Midbrain (tissue), 1 donor: ENCODE measurements at places on chromosomes 4 and X.

- peak; percentile 3 for DNase-seq
Measured at GRCh38 chr4:89368861-89369260, 61.3 kb upstream of the GPRIN3 start.

- no peak for DNase-seq
Measured at GRCh38 chr4:74768857-74769525, 25.3 kb downstream of the BTC start.

GRCh38 chrX:43560247-43560946, 95.7 kb upstream of the MAOA start:
- DNase-seq: no peak

- DNase-seq: no peak
Measured at GRCh38 chr4:187679450-187679849, 316.1 kb upstream of the ZFP42 start.

- DNase-seq: no peak
Measured at GRCh38 chrX:74178536-74178935, 125.4 kb upstream of the ZCCHC13 start.

- no peak for DNase-seq
Measured at GRCh38 chr4:129379429-129379828, 283.5 kb downstream of the C4orf33 start.

- no peak for DNase-seq
Measured at GRCh38 chr4:2835978-2836377, 7.7 kb upstream of the ADD1 start.

DNA sequence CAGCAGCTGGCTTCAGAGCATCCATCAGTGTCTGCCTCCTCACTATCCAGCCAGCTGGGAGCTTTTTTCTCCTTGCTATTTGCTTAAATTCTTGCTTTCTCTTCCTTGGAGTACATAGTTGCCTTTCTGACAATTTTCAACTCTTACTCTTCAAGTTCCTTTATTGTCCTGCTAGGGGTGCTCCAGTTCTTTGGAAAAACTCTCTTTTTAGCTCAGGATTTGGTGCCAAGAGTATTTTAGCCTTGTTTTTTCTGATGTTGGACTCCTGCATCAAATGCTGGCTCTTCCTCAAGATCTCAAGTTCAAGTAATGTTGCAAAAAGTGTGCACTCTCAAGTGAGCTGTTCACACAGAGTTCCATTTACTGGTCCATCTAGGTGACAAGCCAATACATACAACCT, 126.4 kb downstream of the KDR start:
- peak; percentile 8 for DNase-seq

DNA sequence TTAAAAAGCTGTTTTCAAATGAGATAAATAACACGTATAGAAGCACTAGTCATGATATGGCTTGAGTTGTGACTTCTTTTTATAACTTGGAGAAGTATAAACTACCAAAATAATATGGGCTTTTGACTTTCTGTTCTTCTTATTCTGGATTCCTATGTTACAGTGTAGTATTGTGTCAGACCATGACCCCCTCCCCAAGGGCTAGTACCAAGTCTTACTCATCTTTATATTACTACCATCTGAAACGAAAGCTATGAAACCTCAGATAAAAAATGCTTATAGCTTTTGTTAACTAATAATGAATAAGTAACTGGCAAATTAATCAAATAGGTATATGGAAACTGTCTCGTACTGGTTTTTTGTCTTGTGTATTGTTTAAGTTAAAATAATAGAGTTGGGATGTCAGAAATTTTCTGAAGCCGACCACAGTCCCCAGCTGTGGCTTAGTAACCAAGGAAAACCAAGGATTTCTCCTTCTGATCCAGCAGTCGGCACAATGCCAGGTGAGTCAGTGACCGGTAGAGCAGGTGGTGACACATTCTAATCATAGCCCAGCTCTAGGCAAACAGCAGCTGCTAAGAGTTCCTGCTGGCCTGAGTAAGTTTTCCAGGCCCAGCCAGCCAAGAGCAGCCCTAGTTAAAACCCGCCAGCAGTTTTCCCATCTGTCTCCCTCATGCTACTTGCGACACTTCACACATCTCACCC, 163.3 kb upstream of the PRDX4 start:
- DNase-seq: no peak

- DNase-seq: no peak
Measured at GRCh38 chrX:106246511-106246910, 78.4 kb downstream of the PWWP3B start.

DNA sequence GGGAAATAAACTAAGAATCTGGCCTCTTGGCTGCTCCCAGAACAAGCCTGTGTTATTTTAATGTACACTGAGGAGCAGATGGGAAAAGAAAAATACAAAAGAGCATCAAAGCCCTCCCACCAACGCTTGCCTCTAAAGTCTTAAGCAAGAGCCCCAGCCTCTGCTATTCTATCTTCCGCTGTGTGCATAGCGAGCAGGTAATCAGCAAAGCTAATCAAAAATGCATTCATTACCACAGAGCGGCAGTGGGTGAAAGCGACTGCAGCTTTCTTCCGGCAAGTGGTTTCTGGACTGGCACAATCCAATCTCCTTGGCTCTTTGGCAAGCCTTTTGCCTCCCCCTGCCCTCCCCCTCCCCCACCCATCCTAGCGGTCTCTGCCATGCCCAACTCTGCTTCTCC, 13.5 kb upstream of the GRIA3 start:
- DNase-seq: no peak

GRCh38 chrX:18889346-18890048, 94.4 kb downstream of the PHKA2 start:
- DNase-seq: no peak

DNA sequence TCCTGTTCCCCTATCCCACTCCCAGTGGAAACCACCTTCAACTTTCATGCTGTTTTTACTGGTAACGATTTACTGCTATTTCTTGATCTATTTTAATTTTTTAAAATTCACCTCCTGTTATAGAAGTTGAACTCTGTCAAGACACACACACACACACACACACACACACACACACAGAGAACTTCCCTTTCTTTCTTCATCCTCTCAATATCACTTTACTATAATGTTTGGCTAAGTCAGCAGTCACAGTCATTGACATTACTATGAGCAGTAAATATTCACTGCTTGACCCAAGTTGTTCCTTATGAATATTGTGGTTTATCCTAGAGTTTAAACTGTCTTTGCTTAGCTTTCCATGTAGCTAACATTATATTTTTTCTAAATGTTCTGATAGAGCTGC, 24.0 kb upstream of the SGMS2 start:
- DNase-seq: no peak

GRCh38 chrX:17788439-17788838, 51.1 kb downstream of the SCML1 start:
- DNase-seq: peak; percentile 7

DNA sequence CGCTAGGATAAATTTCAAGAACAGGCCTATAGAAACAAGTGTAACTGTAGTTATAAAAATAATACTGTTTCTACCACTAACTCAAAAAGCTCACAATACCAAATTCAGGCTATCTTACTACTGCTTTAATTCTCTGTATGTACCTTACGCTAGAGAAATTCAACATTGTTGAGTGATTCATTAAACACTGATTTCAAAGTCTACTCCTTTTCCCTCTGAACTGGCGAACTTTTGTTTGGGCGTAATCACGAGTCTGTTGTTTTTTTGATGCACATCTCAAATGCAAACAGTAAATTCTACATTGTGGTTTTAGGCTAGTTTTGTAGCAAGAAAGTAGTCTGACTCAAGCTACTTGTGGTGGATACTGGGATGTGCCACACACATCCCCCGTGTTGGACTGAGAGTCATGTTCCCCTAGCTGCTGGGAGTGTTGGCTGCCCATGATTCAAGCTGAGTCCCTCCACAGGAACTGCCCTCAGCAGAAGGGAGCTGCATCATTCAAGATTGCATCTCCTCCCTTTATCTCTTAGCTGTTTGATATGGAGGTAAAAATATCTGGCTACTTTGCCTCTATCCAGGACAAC, 406.1 kb downstream of the RAPGEF2 start:
- no peak for DNase-seq

GRCh38 chr4:113060853-113061252, 11.4 kb downstream of the ANK2 start:
- no peak for DNase-seq

GRCh38 chr4:169823685-169824084, 65.9 kb upstream of the HPF1 start:
- peak; percentile 24 for DNase-seq

DNA sequence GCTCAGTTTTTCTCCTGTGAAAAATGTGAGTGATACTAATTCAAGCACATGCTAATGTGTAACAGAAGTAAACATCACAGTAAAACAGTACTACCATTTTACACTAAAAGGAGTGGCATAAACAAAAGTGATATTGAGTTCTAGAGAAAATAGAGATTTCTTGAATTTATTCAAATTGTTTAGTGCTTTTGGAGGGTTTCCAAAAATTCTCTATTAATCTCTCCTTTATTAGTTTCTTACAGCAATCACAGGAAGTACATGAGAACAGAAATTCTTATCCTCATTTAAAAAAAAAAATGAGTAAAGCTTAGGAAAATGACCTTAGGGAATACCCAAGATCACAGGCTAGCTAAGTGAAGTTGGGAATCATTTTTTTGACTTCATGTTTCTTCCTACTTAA, 459.7 kb upstream of the GALNTL6 start:
- no peak for DNase-seq

DNA sequence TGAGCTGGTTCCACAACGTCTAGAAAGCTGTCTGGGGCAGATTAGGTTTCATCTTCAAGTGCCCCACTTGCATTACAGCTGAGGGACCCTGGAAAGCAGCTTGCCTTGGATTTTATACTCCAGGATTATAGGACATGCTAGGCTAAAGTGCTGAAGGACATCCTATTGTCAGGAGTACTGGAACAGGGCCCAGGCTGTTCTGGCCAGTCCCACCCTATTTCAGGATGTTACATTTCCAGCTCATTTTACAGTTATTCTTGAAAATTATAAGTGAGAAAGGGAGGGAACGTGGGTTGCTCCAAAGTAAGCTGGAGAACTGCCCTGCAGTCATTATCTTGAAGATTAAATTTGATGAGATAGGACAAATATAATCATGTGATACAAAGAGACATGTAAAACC, 71.0 kb upstream of the UGT8 start:
- no peak for DNase-seq

DNA sequence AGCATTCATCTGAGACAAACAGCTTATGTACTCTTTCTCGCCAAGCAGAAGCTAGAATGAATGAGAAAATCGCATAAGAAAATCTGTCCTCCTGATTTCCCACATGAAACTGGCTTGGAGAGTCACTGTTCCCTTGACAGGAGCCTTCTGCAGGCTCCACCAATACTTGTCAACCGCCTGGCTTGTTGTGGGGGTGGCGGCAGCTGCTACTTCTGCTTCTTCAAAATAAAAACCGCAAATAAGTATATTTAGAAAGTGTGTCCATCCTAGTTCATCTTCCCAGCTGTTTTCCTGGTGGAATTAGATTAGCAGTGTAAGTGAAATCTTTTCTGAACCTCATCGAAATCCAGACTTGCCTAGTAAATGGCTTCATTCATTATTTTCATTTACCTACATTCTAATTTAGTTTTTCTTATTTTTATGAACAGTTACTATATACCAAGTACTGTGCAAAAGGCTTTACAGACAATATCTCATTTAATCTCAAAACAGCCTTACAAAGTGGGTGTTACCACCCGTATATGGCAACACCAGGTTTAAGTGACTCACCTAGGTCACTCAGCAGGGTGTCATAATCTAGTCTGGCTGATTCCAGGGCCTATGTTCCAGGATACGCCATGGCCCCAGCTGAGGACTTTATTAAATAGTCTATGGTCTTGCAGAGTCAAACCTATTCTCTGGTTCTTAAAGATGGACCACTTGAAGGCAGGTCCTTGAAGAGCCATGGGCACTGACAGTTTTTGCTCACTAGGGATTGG, 104.6 kb upstream of the IGFBP7 start:
- no peak for DNase-seq

DNA sequence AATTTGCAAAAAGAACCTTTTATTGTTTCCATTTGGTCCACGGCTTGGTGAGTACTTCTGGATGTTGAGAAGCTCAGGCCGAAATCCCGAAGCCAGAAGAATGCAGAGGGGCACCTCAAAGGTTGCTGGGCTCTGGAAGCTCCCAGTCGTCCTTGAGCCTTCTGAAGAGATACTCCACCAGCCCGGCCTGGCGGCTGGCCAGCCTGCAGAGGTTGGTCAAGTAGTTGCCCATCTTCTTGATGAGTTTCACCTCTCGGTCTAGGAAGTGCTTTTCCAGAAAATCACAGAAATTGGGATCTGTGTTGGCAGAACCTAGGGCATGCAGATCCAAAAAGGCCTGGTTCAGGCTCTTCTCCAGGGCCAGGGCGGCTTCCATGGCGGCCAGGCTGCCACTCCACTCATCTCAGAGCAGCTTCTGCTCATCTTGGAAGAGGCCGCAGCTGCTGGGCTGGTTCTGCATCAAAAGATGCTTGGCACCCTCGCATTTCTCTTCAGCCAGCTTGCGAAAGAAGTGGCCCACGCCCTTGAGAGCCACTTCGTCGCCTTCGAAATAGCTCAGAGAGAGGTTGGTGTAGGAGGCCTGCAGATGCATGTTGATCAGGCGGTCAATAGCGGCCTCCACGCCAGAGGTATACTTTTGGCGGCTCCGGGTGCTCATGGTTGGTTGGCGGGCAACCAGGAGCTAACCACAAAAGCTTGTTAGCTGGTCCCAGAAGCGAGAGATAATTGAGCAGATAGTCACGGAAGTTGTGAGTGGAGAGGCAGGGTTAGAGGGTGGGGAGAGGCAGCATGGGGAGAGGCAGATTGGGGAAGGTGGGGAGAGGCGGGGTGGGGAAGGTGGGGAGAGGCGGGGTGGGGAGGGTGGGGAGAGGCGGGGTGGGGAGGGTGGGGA, 76.5 kb upstream of the TSPAN7 start:
- DNase-seq: no peak

DNA sequence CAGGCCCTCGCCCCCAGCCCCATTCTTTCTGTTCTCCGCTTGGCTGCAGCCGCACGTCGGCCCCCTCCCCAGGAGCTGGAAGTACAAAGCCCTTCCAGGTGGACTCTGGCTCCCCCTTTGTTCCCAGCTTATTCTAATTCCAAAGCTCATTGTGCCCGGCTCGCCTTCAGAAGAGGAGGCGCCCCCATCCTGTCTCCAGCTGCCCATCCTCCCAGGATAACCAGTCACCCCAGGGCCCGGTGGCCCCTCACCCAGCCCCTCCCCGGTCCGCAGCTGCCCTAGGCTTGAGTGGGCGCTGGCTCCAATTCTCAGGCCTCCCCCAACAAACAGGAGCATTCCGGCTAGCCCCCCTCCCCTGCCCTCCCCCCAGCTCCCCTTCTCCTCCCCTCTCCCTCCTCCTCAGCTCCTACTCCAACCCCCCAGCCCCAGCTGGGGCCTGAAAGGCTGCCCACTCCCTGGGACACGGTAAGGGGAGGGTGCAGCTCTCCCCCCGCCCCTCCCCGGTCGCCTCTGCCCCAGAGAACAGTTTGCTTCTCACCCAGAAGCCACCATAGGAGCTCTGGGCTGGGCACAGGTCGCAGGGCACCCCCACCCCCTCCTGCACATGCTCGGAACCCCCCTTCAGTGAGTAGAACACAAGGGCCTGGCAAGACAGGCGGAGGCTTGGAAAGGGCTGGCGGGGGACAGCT, 3.1 kb upstream of the SLC6A8 start:
- DNase-seq: no peak

GRCh38 chr4:156495836-156496235, 475.8 kb downstream of the PDGFC start:
- DNase-seq: no peak

- no peak for DNase-seq
Measured at GRCh38 chrX:74351760-74352159, 47.8 kb downstream of the ZCCHC13 start.
